Lower leg skin (tissue), 4 donors: ENCODE measurements at places on chromosomes 6 and 20.

DNA sequence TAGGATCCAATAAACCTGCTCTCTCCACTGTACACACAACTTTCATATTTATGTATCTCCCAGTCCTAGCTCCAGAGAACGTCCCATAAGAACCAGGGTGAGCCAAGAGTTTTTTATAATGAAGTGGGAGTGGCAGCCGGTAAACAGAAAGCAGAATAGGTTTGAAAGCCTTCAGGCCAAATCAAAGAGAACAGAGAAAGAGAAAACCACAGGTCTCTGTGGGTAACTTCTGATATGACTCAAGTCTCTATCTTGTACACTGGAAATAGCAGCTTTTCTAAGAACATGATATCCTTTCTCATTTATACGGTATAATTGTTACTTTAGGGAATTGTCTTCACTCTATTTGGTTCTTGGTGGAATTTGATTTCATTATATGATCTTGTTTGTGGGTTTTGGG lies 273.6 kb downstream of the PACRG start:
- no peak for DNase-seq

- DNase-seq = no peak
Measured at GRCh38 chr6:143055213-143055612, 5.5 kb upstream of the AIG1 start.

GRCh38 chr6:71246596-71246995 lies 42.0 kb upstream of the OGFRL1 start:
- DNase-seq = no peak

GRCh38 chr20:10971096-10971495 lies 297.3 kb upstream of the JAG1 start:
- DNase-seq = no peak

GRCh38 chr6:132445201-132445951 lies 44.1 kb upstream of the MOXD1 start:
- DNase-seq = no peak

GRCh38 chr6:145204301-145204700 lies 531.0 kb downstream of the EPM2A start:
- no peak for DNase-seq

- DNase-seq = no peak
Measured at GRCh38 chr6:40933864-40934263, 105.2 kb downstream of the UNC5CL start.

DNA sequence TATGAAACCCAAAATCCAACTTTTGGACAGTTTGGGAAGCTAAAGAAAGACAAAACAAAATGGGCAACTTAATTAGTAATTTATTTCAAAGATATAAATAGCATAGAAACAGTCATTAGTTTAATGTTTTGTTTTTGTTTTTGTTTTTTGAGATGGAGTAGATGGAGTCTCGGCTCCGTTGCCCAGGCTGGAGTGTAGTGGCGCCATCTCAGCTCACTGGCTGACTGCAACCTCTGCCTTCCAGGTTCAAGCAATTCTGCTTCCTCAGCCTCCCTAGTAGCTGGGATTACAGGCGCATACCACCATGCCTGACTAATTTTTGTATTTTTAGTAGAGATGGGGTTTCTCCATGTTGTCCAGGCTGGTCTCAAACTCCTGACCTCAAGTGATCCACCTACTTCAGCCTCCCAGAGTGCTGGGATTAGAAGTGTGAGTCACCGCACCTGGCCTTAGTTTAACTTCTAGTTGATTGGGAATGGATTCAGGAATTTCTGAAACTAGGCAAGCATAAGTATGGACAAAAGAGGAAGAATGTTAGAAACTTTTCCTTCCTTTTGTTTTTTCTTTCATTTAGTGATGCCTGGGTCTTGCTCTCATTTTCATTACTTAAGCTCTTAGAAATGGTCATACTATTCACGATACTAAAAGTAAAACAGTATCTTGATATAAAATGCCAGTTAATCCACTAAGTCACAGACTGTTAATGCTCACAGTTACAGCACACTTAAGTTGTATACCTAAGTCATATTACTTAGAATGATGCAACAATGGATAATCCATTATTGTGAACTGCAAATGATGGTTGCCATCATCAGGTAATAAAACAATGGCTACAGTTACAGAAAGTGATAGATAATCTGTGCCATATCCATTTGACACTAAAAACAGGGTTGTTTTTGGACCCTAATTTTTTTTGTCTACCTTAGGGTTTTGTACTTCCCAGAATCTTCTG lies 8.2 kb downstream of the SENP6 start:
- no peak for DNase-seq

DNA sequence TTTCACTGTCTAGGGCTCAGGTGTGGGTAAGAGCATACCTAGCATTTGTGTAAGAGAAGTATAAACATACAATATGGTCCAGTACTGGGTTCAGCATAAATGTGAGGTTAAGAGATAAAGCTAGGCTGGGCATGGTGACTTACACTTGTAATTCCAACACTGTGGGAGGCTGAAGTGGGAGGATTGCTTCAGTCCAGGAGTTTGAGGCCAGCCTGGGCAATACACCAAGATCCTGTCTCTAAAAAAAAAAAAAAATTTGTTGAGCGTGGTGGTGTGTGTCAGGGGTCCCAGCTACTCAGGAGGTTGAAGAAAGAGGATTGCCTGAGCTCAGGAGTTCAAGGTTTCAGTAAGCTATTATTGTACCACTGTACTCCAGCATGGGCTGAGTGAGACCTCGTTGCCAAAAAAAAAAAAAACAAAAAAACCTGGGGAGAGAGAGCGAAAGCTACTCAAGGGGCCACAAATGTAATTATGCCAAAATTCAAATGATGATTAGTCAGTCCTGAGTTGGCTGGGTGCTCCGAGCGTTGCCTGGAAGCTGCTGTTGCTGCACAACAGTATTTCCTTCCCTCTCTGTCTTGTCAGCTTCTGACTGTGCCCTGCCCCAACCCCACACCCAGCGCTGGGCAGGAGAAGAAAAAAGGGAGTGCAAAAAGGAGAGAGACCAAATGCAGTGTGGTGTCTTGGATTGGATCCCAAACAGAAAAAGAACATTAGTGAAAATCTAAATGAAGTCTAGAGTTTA lies 24.0 kb downstream of the CMTR1 start:
- no peak for DNase-seq

- no peak for DNase-seq
Measured at GRCh38 chr20:16415071-16416053, 157.9 kb downstream of the KIF16B start.

GRCh38 chr6:142518761-142519160 lies 217.0 kb downstream of the ADGRG6 start:
- no peak for DNase-seq

DNA sequence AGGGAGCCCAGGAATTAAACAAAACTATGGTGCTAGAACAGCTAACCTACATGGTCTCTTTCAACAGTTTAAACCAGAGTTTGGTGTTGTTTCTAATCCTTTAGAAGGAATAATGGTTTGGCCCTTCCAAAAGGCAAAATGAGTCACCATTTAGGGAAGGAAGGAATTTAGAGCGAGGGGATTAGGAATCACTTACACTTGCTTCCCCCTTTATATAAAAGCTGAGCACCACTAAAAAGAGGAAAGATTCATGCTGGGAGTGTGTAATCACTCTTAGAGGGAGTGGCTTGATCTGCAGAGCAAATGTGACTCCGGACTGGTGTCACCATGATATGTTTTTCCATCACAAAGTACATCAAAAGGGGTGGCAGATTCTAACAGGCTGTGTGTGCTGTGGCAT lies 63.6 kb downstream of the F13A1 start:
- DNase-seq = no peak

DNA sequence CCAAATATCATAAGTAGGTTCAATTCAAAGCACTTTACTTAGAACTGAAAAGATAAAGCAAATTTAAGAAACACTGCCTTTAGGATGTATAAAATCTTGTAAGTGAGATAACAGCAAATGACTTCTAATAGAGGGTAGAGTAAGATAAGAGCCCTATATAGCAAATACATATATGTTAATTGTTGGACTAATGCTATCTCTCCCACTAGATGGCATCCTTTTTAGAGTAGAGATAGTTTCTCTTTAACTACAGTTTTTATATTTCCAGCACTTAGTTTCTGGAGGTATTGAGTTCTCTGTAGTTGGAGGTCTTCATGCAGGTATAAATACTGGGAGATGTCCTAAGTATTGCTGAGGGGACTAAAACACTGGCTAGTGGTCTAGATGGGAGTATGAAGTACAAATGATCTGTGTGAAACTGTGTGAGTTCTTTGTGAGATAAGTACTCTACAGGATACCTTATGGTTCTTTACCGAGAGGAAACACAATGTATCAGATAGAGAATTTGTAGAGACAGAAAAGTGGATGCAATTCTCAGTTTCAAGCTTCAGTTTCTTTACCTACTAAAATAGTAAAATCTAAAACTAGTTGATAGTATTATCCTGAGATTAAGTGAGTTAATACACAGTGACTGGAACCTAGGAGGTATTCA lies 399.3 kb downstream of the KHDRBS2 start:
- DNase-seq = no peak
